Upper lobe of left lung (tissue), 6 donors: ENCODE measurements at places on chromosomes 6 and 20.
A peak's percentile ranks its signal among the peaks of the same experiment; 100 is the strongest.

- DNase-seq, result no peak
These were observed 49.3 kb downstream of the RIN2 start for GRCh38 chr20:19807191-19807945.

DNA sequence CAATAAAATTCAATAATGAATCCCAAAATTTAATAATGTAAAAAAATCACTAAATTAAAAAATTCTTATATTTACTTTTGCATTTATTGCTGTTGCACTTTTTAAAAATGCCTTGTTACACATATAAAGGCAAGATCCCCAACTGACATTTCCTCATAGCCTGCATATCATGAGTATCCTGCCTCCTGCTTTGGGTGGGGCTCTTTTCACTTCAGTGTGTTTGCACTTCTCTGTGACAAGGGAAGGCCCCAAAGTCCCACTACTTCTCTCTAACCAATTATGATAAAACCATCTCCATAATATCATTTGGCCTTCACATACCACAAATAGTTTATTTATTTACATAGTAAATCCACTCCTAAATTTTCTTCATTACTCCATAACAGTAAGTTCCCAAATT lies 446.1 kb upstream of the MARCKS start:
- DNase-seq, result peak; percentile 47

GRCh38 chr20:53187392-53188068 lies 215.4 kb downstream of the TSHZ2 start:
- DNase-seq, result no peak

DNA sequence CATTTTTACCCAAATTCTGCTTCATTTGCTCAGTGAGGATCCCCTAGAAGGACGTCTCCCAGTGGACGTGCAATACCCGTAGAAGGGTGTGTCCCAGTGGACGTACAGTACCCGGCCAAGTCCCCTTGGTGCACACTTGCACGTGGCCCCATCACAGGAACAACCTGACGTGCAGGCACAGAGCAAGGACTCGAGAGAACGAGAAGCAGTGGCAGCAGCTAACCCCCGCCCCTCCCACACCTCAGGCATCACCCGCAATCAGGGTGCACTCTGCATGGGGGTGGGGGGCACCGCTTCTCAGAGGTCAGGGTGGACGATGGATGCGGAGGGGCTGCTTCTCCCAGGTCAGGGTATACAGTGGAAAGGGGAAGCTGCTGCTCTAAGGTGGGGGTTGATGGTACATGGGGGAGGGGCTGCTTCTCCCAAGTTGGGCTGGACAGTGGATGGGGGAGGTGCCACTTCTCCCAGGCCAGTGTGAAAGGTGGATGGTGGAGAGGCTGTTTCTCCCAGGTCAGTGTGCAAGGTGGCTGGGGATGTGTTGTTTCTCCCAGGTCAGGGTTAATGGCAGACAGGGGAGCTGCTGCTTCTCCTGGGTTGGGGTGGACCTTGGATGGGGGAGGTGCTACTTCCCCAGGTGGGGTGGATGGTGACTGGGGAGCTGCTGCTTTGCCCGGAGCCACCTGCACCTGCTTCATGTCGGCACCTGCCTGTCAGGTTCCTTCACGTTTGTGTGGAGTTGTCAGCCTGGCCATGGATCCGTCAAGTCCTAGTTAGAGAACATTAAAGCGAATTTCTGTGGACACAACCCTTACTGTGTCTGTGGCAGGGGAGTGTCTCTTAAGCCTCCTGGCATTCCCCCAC lies 1.0 kb upstream of the THBS2 start:
- DNase-seq, result no peak

DNA sequence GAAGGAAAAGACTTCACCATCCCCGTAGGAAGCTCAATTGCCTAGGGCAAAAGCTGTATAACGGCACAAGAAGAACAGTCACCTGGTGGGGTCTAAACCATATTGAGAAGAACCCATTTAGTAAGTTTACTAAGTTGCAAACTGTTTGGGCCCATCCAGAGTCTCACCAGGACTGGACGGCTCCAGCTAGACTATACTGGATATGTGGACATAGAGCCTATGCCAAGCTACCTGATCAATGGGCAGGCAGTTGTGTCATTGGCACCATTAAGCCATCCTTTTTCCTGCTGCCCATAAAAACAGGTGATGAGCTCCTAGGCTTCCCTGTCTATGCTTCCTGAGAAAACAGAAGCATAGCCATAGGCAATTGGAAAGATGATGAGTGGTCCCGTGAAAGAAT lies 293.9 kb downstream of the RNGTT start:
- no peak for DNase-seq

DNA sequence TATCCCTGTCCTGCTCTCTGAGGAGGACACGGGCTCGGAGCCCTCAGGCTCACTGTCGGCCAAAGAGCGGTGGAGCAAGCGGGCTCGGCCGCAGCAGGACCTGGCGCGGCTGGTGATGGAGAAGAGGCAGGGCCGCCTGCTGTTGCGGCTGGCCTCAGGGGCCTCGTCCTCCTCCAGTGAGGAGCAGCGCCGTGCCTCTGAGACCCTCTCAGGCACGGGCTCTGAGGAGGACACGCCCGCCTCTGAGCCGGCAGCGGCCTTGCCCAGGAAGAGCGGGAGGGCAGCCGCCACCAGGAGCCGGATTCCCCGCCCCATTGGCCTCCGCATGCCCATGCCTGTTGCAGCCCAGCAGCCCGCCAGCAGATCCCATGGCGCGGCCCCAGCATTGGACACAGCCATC lies 14.2 kb upstream of the SLC22A7 start:
- peak; percentile 58 for DNase-seq

GRCh38 chr20:20455926-20456325 lies 88.0 kb downstream of the INSM1 start:
- DNase-seq, result no peak

- no peak for DNase-seq
These were observed 695.3 kb downstream of the MAFB start for GRCh38 chr20:39993742-39994141.

DNA sequence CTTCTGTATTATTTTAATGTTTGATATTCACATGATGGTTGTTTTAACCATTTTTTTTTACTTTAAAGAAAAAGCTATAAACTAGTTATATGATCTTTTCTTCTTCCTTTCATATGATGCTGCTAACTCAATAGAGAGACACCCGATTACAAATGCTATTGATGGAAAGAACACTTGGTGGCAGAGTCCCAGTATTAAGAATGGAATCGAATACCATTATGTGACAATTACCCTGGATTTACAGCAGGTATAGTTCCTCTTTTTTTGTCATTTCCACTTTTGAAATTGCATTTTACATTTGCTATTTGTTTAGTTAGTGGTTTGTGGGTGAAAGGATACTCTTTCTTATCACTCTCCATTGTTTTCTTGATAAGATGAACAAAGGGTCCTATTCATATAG lies 176.7 kb downstream of the LAMA2 start:
- DNase-seq, result no peak

- DNase-seq, result no peak
These were observed 98.8 kb upstream of the BEND6 start for GRCh38 chr6:56856036-56856580.

- DNase-seq, result no peak
These were observed 103.2 kb upstream of the SUPT3H start for GRCh38 chr6:45480752-45481415.

DNA sequence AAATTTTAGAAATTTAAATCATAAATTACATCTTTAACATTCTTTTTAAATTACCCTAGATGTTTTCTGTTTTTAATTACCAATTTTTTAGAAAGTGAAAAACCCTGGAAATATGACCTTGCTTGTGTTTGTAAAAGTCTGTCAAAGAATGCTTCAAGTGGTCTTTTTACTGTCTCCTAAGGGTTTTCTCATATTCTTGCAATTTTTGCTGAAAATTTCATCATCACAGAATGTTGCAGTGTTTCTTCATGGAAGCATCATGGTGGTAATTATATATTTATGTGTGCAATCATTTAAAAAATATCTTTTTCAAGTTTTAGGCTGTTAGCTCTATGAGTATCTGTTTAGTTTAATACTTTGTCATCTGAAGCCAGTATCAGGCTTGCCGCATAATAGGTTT lies 178.2 kb downstream of the HDGFL1 start:
- no peak for DNase-seq

DNA sequence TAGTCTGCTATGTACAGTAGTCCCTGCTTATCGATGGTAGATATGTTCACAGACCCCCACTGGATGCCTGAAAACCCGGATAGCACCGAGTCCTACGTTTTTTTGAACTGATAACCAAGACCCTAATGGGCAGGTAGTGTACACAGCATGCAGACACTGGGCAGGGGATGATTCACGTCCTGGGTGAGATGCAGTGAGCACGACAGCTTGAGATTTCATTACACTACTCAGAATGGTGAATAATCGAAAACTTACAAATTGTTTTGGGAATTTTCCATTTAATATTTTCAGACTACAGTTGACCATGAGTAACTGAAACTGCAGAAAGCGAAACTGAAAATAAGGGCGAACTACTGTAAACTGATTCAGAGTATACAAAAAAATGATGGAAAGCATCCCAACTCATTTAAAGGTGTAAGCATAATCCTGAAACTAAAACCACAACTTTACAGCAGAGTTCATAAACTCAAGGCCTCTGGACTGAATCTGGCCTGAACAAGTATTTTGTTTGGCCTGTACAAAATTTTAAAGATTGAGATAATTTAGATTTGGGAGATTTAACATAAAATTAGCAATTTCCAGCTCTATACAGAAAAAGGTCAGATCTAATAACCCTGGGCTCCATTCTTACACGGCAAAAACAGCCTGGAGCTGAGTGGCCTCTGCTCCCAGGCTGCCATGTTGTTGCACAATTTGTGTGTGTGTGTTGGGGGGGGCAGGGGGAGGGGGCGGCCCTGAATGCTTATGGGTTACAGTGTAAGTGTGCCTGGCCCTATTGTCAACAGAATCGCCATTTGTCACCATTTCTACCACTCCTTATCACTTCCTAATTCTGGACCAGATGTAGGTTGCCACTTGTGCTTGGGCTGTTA lies 34.9 kb downstream of the RNF24 start:
- no peak for DNase-seq

- no peak for DNase-seq
These were observed 5.2 kb downstream of the HFE start for GRCh38 chr6:26092443-26092842.

- no peak for DNase-seq
These were observed 74.2 kb downstream of the SLC22A23 start for GRCh38 chr6:3382326-3383279.

DNA sequence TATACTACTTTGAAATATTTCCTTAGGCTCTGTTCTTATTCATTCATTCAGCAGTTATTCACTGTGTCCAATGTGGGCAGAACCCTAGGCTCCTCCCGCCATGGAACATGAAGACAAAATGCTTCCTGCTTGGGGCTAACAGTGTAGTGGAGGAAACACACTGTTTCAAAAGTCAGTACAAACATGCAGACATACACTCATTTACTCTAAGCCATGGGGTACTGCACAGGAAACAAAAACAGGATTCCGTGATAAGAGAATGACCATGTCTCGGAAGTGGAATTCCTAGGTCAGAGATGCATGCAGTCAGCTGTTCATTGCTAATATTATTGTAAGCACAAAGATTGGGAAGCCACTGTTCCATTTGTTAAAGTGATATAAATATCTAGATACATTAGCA lies 18.4 kb upstream of the FAM209A start:
- DNase-seq, result no peak

- DNase-seq, result no peak
These were observed 555 bp downstream of the FAM120B start for GRCh38 chr6:170307080-170307545.

GRCh38 chr6:121593011-121593641 lies 157.7 kb downstream of the GJA1 start:
- DNase-seq, result no peak

GRCh38 chr6:125985522-125985921 lies 818 bp upstream of the TRMT11 start:
- DNase-seq, result no peak

DNA sequence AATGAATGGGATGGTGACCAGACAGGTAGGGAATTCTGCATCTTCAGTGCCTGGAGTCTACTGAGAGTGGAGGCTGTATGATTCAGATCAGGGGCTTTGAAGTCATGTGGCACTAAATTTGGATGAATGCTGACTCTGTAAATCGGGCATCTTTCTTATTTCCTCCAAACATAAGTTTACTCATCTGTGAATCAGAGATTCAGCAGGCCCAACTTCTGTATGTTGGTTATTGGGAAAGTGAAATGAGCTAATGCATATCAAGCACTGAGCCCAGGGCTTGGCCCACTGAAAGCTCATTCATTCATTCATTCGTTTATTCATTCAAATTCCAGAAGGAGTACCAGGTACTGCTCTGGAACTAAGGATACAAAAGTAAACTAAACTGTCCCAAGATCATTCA lies 192.3 kb upstream of the RIN2 start:
- DNase-seq, result no peak

DNA sequence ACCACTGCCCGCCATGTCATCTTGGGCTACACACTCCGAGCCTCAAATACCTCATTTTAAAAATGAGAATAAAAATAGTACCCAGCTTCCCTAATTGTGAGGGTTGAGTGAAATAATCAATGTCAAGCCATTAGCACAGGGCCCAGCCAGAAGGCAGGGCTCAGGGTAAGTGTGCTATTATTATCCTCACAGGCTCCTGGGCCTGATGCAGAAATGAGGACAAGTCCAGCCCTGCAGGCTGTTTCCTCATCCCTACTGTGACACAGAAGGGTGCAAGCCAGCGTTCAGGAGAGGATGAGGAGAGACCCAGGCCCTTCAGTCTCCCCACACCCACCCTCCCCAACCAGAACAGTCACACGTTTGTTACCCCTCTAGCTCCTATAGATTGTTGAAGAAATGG lies 4.0 kb downstream of the DLK2 start:
- no peak for DNase-seq

GRCh38 chr6:56749632-56750151 lies 107.0 kb upstream of the DST start:
- DNase-seq, result no peak

- DNase-seq, result no peak
These were observed 2.7 kb downstream of the HIVEP2 start for GRCh38 chr6:142942238-142942637.

DNA sequence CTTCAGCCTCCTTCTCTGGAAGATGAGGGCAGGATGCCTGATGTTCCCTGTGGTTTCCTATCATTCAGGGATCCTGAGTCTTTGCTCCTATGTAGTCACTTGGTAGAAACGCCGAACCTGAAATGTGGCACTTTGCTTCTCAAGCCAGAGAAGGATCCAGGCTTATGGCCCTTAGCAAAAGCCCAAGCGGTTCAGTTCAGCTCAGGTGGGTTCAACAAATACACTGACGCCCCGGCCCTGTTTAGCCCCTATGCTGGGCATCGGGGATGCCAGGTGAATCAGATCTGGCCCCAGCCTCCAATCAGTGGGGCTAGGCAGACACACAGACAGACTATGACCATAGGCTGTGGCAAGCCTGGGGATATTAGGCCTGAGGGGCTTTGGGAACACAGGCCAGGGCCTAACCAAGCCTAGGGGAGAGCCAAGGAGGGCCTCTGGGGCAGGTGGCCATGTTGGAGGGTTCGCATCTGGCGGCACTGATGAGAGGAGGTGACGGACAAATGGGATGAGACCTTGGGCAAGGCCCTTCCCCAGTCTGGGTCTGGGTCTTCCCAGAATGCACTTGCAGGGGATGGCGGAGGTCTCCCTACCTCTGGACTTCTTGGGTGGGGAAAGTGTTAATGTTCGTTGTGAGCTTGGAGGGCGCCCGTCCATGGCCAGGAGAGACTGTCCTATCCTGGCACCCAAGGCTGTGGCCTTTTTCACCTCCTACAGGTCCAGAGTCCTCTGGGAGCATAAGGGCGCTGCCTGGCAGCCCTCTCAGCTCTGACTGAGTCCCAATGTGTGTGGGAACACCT lies 17.6 kb upstream of the SRC start:
- DNase-seq, result no peak
